Activated naive CD4-positive, alpha-beta T cell treated with anti-CD3 and anti-CD28 coated beads, Interleukin-2, amount 50 U/mL, for 16 hours (primary cell): ENCODE measurements at places on chromosomes 13 and 19.

- DNase-seq = no peak
Observed at GRCh38 chr19:46217476-46217875, 12.1 kb upstream of the IGFL1 start.

- no peak for DNase-seq
Observed at GRCh38 chr13:49370371-49370770, 73.5 kb downstream of the CAB39L start.

DNA sequence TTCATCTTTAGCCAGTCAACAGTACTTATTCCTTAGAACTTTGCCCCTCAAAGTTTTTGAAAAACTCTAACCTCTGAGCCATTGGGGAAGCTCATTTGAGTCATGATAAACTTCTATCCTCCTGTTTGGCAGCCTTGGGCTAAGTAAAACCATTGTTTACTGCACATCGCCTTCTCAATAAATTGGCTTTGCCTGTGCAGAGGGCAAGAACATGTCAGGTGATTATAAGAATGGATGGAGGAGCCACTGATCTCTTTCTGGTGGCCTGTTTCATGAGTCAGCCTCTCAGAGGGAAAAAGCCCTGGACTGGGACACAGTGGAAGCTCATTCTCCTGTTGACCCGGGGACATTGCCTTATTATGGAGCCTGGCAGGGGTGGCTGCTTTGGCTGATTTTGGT is 19.4 kb upstream of the PSG4 start:
- DNase-seq = no peak

DNA sequence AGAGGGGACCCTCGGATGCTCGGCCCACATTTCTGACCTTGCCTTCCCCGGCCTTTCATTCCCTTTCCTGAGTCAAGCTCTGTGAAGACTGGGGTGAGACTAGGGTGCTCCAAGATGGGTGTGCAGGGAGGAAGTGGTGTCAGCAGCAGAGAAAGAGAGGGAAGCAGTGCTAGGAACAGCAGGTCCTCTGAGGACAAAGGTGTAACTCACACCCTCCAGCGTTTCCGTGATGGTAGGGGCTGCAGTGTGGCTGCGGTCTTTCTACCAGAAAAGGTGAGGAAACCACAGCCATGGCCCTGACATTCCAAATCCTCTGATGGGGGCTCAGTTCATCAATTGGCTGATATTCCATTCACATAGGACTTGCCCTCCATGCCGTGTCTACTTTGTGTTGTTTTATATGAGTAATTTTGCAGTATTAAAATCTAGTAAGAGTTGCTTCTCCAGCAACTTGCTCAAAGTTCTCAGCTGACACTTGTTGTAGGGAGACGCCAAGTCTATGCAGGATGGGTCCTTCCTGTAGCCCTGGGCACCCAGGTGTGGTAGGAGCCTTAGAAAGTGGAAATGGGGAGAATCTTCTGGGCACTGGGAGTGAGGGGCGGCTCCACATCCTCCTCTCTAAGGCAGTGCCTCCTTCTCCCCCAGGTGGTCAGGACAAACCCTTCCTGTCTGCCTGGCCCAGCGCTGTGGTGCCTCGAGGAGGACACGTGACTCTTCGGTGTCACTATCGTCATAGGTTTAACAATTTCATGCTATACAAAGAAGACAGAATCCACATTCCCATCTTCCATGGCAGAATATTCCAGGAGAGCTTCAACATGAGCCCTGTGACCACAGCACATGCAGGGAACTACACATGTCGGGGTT is 1.6 kb downstream of the KIR3DL1 start:
- DNase-seq = no peak

DNA sequence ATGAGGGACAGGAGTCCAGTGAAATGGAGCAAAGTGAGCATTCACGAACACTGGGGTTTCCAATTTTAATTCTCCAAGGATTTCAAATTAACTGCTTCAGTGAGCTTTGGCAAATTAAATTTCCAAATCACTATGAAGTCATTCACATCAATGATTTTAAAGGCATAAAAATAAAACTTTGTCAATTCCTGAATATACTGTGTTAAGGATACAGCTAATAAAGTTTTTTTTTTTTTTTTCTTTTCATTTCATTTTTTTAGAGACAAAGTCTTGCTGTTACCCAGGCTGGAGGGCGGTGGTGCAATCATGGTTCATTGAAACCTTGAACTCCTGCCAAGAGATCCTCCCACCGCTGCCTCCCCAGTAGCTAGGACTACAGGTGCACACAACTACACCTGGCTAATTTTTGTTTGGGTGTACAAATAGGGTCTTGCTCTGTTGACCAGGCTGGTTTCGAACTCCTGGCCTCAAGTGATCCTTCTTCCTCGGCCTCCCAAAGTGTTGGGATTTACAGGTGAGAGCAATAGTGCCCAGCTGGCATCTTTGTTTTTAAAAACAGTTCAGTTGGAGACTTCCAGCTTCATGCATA is 21.9 kb downstream of the RBM26 start:
- no peak for DNase-seq

DNA sequence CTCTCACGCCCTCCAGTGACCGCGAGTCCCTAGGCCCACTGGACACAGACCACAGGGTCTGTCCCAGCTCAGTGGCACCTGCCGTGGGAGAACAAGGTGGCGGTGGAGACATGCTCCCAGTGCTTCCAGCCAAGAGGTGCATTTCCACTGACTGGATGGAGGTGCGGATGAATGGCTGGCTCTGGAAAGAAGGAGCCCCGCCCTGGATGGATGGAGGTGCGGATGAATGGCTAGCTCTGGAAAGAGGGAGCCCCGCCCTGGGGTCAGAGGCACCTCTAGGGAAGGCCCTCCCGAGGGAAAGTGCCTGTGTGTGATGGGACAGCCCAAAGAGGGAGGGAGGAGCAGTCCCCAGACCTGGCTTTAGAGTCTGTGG is 32.0 kb downstream of the NAXD start:
- DNase-seq = no peak

GRCh38 chr19:1154731-1155351 is 19.2 kb downstream of the SBNO2 start:
- DNase-seq = no peak

- DNase-seq = no peak
Observed at GRCh38 chr19:33405254-33405552, 31.7 kb downstream of the CEBPG start.

GRCh38 chr13:50140581-50141374 is 125.5 kb downstream of the KCNRG start:
- DNase-seq = no peak

GRCh38 chr19:46606681-46607447 is 5.7 kb downstream of the CALM3 start:
- no peak for DNase-seq

- no peak for DNase-seq
Observed at GRCh38 chr13:106318941-106319411, 216.5 kb downstream of the EFNB2 start.

- DNase-seq = peak; percentile 41
Observed at GRCh38 chr13:101626925-101627555, 174.6 kb downstream of the ITGBL1 start.

DNA sequence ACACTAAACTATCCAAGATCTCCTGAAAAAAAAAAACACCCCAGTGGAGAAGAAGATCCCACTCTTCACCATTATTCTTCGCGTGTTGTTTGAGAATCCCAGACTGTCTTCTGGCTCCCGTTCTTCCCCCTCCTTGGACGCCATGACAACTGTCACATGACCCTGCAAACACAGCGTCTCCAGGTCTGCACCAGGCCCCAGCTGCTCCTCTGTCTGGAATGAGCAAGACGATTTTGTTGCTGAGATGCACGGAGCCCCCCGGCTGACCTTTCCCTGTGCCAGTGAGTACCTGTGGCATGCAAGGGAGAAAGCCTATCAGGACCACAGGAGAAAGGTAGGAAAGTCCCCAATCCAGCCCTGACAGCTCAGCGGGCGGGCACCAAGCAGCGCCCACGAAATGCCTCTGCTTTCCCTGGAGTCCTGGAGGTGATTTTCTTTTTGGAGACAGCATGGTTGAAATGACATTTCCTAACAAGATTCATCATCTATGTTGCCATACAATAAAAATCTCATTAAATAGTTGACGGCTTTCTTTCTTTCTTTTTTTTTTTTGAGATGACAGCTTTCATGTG is at the start of gene CFAP97D2:
CFAP97D2 (plus strand) TSS at position 171 of the 572 bp plus-strand sequence; CDS start at position 245, 74 bp downstream.
- no peak for DNase-seq

DNA sequence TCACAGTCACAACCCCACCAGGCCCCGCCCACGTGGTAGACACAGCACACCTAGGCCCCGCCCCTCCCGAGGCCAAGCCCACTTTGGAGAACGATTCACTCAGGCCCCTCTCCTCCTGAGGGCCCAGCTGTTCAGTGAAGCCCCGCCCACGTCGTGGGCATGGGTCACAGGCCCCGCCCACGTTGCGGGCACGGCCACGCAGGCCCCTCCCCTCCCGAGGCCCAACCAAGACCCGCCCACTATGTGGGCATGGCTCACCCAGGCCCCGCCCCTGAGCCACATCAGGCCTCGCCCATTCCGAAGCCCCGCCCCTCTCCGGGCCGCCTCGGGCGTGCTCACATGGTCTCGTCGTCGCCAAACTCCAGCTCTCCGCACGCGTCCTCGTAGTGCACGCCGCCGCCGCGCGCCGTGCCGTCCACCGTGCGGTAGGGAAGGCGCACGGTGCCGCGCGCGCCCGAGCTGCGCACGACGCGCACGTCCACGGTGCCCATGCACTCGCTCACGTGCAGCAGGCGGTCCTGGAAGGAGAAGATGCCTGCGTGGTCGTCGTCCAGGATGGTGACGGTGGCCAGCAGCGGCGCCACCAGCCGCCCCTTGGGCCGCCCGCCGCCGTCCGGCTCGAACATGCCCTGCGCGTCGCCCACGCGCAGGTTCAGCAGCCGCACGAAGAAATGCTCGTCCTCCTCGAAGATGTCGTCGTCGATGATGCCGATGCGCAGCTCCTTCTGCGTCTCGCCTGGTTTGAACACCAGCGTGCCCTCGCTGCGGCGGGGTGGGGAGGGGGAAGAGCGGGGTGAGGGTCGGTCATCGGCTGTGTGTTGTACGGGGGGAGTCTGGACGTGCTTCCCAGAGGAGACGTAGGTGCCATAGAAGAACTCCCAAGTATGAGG is 24.0 kb downstream of the SLC8A2 start:
- peak; percentile 66 for DNase-seq

- peak; percentile 65 for DNase-seq
Observed at GRCh38 chr19:41795031-41795461, 1.3 kb upstream of the CEACAM3 start.

GRCh38 chr19:6803036-6803404 is 30.5 kb downstream of the VAV1 start:
- no peak for DNase-seq

DNA sequence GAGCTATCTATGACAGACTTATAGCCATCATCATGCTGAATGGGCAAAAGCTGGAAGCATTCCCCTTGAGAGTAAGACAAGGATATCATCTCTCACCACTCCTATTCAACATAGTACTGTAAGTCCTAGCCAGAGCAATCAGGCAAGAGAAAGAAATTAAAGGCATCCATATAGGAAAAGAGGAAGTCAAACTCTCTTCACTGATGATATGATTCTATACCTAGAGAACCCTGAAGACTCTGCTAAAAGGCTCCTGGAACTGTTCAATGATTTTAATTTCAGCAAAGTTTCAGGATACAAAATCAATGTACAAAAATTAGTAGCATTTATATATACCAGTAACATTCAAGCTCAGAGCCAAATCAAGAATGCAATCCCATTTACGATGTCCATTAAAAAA is 21.7 kb upstream of the C1QTNF9B start:
- no peak for DNase-seq

- no peak for DNase-seq
Observed at GRCh38 chr13:55199134-55199533, 1941.6 kb upstream of the PRR20A start.

DNA sequence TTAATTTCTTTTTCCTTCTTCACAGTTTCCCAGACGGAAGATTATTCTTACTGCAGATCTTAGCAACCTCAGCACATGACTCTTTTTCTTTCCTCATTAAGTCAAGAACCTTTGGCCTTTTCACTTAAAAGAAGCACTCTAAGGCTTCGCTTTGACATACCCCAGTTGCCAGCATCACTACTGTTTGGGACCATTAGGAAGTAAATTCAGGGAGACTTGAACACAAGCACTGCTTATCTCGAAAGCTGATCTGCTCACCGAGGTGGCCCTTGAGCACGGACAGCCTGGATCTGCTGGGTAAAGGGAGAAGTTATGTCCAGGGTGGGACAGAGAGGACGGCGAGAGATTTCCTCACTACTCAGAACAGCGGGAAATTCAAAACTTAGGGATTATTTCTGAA is 151.4 kb upstream of the RNF113B start:
- no peak for DNase-seq

- no peak for DNase-seq
Observed at GRCh38 chr13:80452279-80452678, 111.4 kb upstream of the SPRY2 start.

- no peak for DNase-seq
Observed at GRCh38 chr19:43774103-43774939, 6.5 kb downstream of the KCNN4 start.

DNA sequence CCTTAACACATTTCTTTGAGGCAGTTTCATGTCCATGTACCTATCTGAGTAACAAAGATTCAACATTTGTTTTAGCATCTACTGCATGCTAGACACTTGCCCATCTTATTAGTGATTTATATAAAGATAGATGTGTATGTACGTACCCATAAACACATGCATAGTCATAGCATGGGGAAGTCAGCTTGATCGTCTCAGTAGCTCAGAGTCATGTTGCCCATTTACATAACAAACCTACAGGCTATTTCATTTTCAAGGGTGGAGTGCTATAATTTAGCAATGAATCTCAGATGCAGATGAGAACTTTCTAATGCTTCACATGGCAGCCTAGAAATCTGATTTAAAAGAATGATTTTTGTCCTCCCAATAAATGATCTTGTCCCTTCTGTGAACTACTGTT is 23.5 kb downstream of the FLT1 start:
- DNase-seq = no peak

- DNase-seq = no peak
Observed at GRCh38 chr13:62171697-62172096, 756.0 kb upstream of the PCDH20 start.

- DNase-seq = no peak
Observed at GRCh38 chr19:12937093-12937926, 1.1 kb upstream of the CALR start.

DNA sequence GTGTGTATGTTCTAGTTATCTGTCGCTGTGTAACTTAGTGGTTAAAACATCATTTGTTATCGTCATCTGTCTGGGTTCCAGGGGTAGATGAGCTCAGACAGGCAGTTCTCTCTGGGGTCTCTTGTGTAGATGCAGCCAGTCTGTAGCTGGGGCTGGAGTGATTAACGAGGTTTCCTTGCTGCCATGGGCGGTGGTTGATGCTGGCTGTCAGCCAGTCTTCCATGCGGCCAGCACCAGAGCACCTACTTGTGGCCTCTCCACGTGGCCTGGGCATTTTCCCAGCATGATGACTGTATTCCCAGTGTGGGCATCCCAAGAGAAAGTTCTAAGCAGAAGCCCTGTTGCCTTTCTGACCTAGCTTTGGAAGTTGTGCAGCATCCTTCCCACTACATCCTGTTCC is 10.7 kb downstream of the ERCC5 start:
- DNase-seq = no peak
